ENCODE measurements at places on chromosomes 6 and 20. TPM values are rescaled to one million over a fixed set of nuclear protein-coding genes. Genes with fewer than 3 reads are reported as not detected.

The PCK1 gene
- 0.49 TPM for total RNA-seq

GRCh38 chr20:32966382-32966781, 37.9 kb downstream of the SUN5 start:
- H3K36me3 ChIP-seq, result no peaks in the 10 kb centered on the region
- no peaks in the 10 kb centered on the region for H3K27me3 ChIP-seq
- no peak for DNase-seq
- H3K4me1 ChIP-seq, result no peaks in the 10 kb centered on the region

The TRIM10 gene
- total RNA-seq, result 0.98 TPM

GRCh38 chr20:21104466-21104761, 1.7 kb downstream of the LINC00237 start:
- no peaks in the 10 kb centered on the region for H3K36me3 ChIP-seq
- no peak overlapping the region for H3K27ac ChIP-seq
- no peaks in the 10 kb centered on the region for H3K4me1 ChIP-seq
- no peaks in the 10 kb centered on the region for H3K27me3 ChIP-seq

DNA sequence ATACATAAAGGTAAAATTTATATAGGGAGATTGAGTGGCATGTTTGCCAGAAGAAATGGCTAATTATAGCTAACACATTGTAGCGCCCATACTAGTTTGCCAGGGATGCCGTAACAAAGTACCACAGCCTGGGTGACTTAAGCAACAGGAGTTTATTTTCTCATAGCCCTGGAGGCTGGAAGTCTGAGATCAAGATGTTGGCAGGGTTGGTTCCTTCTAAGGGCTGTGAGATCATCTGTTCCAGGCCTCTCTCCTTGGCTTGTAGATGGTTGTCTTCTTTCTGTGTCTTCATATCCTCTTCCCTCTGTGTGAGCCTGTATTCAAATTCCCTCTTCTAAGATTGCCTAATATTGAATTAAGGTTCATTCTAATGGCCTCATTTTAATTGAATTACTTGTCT, 417.5 kb upstream of the OPRM1 start:
- no peak overlapping the region for H3K27ac ChIP-seq
- H3K27me3 ChIP-seq, result peaks cover 9% of the 10 kb centered on the region
- H3K4me1 ChIP-seq, result no peaks in the 10 kb centered on the region
- no peak overlapping the region for H3K4me3 ChIP-seq

The SLC17A3 gene
- total RNA-seq, result not detected

The KCNK17 gene
- total RNA-seq, result not detected

The SLC16A10 gene
- total RNA-seq, result 8.3 TPM

DNA sequence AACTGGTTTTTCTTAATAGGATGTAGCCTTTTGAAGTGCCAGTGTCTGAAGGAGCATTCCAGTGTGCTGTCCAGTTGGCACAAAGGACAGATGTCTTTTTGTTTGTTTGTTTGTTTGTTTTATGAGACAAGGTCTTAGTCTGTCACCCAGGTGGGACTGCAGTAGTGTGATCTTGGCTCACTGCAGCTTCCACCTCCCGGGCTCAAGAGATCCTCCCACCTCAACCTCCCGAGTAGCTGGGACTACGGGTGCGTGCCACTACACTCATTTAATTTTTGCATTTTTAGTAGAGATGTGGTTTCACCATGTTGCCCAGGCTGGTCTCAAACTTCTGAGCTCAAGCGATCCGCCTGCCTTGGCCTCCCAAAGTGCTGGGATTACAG, 27.7 kb downstream of the CDS2 start:
- H3K4me1 ChIP-seq, result peaks cover 89% of the 10 kb centered on the region
- no peak overlapping the region for H3K4me3 ChIP-seq
- no peaks in the 10 kb centered on the region for H3K27me3 ChIP-seq
- DNase-seq, result no peak
- H3K36me3 ChIP-seq, result no peaks in the 10 kb centered on the region
- H3K27ac ChIP-seq, result peak overlapping the region; percentile 39

The TAGAP gene
- 0.30 TPM for total RNA-seq
